Colonic mucosa (tissue), 4 donors: ENCODE measurements at places on chromosomes 11 and 22. TPM values are rescaled to one million over a fixed set of nuclear protein-coding genes. Genes with fewer than 3 reads are reported as not detected.

DNA sequence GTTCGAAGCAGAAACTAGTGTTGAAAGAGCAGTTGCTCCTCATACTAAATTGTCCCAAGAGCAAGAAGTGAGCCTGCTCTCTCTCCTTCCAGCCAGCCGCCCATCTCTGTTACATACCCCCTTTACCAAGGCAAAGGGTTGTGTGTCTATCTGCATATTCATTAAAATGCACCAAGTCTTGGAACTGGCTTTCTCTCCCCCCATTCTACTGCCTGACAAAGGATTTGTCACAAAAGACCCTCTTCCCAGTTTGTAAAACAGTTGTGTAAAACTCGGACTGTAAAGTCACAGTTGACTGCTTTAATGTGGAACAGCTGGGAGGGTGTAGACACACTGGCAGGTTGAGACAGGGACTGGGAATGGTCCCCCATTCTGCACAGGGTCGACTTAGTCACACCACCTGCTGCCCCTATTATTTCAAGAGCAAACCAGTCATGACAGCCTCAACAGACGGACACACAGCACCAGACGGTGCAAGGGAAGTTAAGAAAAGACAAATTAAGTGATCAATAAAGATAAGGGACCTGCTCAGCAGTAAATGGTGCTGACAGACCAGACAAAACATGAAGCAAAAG, 60.0 kb upstream of the HTATIP2 start:
- no peaks in the 10 kb centered on the region for H3K36me3 ChIP-seq
- DNase-seq = no peak
- H3K27ac ChIP-seq = no peak overlapping the region
- H3K4me1 ChIP-seq = no peaks in the 10 kb centered on the region
- no peaks in the 10 kb centered on the region for H3K27me3 ChIP-seq

- H3K27ac ChIP-seq = peak overlapping the region; percentile 66
- H3K4me3 ChIP-seq = no peak overlapping the region
- peak; percentile 67 for DNase-seq
- no peaks in the 10 kb centered on the region for H3K27me3 ChIP-seq
- H3K36me3 ChIP-seq = no peaks in the 10 kb centered on the region
- peaks cover 11% of the 10 kb centered on the region for H3K4me1 ChIP-seq
These were observed 3.4 kb downstream of the CD82 start for GRCh38 chr11:44568658-44569473.

DNA sequence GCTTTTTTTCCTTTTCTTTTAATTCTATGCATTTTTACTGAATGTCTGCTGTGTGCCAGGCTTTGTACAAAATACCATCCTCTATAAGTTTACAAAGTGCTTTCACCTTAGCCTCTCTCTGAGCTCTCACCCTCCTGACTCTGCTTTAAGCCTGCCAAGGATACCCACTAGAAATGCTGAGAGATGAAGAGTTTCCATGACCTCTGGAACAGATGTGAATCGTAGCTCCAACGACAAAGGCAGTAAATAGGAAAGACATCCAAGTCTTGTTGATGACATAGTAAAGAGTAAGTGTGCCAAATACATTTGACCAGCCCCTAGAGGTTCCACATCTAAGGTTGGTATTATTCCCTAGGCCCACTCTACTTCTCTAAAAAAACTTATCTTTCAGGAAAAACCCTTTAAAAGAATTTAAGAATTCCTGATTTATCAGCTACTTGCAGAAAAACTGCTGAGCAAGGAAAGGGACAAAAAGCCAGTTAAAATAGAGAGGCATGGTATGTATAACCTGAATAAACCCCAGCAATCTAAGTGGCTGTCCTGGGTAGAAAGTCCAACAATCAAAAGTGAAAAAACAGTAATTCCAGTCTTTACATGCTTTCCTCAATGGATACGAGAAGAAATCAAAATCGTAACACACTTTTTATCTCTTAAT, 45.4 kb downstream of the GAB2 start:
- H3K27ac ChIP-seq = no peak overlapping the region
- H3K4me1 ChIP-seq = no peaks in the 10 kb centered on the region
- H3K36me3 ChIP-seq = no peaks in the 10 kb centered on the region
- DNase-seq = no peak

DNA sequence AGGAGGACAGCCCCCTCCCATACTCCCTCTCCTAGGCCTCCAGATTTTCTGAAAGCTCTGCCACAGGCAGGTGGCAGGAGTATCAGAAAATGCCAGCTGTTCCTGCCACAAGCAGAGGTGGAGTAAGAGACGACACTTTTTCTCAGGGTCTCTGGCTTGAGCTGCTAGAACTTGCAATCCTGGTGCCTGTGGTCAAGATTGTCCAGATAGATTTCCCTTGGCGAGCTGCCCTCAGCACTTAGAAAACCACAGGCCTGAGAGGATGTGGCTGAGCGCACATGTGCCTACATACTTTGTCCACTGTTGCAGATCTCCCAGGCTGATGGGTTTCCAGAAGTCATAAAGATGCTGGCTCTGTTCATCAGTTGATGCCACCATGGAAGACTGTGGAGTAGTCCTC, 65.7 kb upstream of the NAV2 start:
- no peaks in the 10 kb centered on the region for H3K27me3 ChIP-seq
- no peak for DNase-seq
- H3K27ac ChIP-seq = no peak overlapping the region
- H3K4me3 ChIP-seq = no peak overlapping the region

- H3K4me1 ChIP-seq = no peaks in the 10 kb centered on the region
- H3K27ac ChIP-seq = no peak overlapping the region
- no peaks in the 10 kb centered on the region for H3K27me3 ChIP-seq
- no peaks in the 10 kb centered on the region for H3K36me3 ChIP-seq
These were observed 299.0 kb downstream of the NTM start for GRCh38 chr11:131669401-131669780.

DNA sequence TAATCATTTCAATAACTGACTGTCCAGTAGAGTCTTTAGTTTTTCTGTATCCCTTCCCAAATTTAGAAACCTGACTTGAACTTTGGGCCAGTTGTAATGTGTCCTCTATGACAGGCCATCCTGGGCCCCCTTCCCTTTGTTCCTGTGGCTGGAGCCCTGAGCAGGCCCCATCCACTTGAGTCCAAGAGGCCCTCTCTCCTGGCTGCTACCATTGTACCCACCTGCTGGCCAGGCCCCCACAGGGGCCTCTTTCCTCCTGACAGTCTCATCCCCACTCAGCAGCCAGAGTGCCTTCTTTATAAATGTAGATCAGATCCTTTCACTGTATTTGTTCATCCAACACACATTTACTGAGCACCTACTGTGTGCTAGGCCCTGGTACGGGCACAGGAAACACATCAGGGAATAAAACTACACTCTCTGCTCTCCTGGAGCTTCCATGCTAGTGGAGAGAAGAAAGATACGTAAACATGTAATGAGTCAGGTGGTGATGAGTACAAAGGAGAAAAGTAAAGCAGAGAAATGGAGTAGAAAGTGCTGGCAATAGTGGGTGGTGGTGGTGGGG, 2.7 kb upstream of the LRP5 start:
- H3K27ac ChIP-seq = no peak overlapping the region
- no peak overlapping the region for H3K4me3 ChIP-seq
- peaks cover 1% of the 10 kb centered on the region for H3K4me1 ChIP-seq
- no peaks in the 10 kb centered on the region for H3K36me3 ChIP-seq
- no peaks in the 10 kb centered on the region for H3K27me3 ChIP-seq

GRCh38 chr11:67561971-67562619, 21.5 kb upstream of the GSTP1 start:
- H3K4me3 ChIP-seq = no peak overlapping the region
- H3K27me3 ChIP-seq = no peaks in the 10 kb centered on the region
- H3K36me3 ChIP-seq = no peaks in the 10 kb centered on the region

- no peak for DNase-seq
- peaks cover 18% of the 10 kb centered on the region for H3K36me3 ChIP-seq
- H3K4me1 ChIP-seq = no peaks in the 10 kb centered on the region
- H3K27ac ChIP-seq = no peak overlapping the region
- H3K4me3 ChIP-seq = no peak overlapping the region
- no peaks in the 10 kb centered on the region for H3K27me3 ChIP-seq
These were observed 17.3 kb downstream of the TOLLIP start for GRCh38 chr11:1292018-1292643.

GRCh38 chr11:69131644-69132300, 24.0 kb upstream of the SMIM38 start:
- H3K27ac ChIP-seq = no peak overlapping the region
- no peaks in the 10 kb centered on the region for H3K27me3 ChIP-seq
- H3K36me3 ChIP-seq = no peaks in the 10 kb centered on the region

DNA sequence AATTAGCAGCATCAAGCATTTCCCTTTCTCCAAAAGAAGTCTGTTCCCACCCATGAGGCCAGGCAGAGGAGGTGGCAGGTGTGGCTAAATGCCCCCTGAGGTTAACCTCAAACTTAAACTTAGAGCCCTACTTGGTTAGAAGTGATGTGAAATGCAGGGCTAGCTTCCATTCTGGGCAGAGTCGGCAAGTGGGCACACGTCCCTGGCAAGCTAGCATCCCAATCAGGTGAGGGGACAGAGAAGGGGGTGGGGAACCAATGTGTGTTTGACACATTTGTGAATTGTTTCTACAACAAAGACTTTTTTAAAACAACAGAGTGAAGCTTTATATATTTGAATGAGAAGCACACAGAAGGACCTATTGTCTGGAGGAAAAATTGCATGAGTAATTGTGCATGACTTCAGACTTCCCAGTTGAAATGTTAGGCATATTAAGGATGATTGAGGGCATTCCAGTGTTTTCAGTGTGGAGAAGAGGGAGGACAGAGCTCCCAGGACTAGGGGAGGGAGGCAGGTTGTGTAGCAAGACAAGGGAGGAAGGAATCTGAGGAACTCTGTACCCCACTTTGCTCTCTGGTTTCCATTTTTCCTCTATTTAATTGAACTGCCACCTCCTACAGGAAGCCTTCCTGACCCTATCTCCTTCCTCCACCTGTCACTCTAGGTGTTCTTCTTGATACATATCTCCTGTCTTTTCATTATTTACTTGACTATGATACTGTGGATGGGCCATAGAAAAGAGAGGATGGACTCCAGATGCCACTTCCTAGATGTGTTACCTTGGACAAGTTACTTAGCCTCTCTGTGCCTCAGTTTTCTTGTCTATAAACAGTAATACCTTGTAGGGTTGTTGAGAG, 83.3 kb upstream of the PICALM start:
- H3K27ac ChIP-seq = no peak overlapping the region
- no peaks in the 10 kb centered on the region for H3K4me1 ChIP-seq
- no peak overlapping the region for H3K4me3 ChIP-seq
- no peak for DNase-seq

DNA sequence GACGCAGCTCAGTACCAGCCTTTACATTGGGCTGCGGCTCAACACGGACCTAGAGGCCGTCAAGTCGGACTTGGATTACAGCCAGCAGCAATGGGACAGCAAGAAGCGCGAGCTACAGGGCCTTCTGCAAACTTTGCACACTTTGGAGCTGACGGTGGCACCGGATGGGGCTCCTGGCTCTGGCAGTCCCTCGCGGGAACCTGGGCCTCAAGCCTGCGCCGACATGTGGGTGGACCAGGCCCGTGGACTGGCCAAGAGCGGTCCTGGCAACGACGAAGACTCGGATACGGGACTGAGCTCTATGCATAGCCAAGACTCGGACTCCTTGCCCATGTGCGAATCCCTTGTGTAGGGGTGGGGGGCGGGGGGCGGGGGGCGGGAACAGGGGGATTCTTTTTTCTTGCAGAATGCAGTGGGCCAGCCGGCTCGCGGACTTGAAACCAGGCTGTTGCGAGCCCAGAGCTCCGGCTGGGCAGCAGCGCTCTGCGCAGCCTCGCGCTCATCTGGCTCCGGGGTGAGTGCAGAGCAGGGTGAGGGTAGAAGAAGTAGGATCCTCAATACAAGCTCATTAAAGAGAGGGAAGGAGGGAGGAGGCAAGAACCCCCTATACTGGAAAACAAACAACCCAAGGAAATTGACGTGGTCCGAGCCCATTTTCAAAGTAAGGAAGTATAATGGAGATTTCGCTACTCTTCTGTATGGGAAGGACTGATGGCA, 1.8 kb downstream of the RASSF10 start:
- peaks cover 14% of the 10 kb centered on the region for H3K4me1 ChIP-seq
- H3K27ac ChIP-seq = no peak overlapping the region
- no peaks in the 10 kb centered on the region for H3K36me3 ChIP-seq
- H3K4me3 ChIP-seq = no peak overlapping the region

- no peaks in the 10 kb centered on the region for H3K4me1 ChIP-seq
- H3K36me3 ChIP-seq = no peaks in the 10 kb centered on the region
- H3K4me3 ChIP-seq = no peak overlapping the region
- no peak for DNase-seq
- H3K27ac ChIP-seq = no peak overlapping the region
- no peaks in the 10 kb centered on the region for H3K27me3 ChIP-seq
These were observed 58.4 kb downstream of the KIF18A start for GRCh38 chr11:28049338-28050216.

DNA sequence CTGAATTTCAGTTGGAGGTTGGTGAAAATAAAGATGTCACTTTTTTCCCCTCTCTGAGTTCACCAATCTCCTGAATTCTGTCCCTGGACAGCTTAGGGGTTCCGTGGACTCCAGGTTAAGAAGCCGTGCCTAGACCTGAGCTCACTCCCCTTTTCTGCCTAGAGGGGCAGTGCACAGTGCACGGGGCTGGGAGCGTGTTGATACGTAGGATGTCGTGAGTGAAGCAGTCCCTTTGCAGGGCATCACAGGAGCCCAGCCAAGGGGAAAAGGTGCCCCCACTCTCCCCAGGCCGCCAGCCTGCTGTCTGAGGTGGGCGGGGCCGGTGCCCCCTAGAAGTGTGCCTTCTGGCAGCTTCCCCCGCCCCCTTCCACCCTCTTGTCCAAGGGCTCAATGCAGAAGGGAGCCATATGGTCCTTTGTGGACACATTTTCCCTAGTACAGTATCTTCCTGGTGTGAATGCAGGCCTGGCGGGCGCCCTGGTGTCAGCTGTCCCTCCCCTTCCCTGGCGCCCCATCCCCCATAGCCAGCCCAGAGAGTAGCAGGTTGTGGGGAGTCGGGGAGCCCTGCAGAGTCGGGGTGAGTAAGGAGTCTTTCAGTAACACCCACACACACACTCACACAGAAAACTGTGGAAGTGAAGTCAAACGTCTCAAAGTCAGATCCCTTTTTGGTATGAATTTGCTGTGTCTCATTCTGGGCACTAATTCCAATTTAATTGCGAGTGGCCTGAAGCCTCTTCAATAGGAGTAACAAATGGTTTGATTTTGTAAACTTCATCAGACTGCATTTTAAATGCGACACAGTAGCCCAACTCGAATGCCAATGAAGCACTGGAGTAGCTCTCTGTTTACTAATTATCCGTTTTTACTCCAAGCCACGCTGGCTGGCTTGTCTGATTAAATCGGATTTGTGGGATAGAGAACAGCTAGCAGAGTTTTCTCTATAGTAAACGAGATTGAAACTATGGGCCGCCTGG, 67.5 kb upstream of the NNMT start:
- H3K4me3 ChIP-seq = no peak overlapping the region
- no peaks in the 10 kb centered on the region for H3K36me3 ChIP-seq
- no peaks in the 10 kb centered on the region for H3K27me3 ChIP-seq
- H3K4me1 ChIP-seq = no peaks in the 10 kb centered on the region
- H3K27ac ChIP-seq = no peak overlapping the region

DNA sequence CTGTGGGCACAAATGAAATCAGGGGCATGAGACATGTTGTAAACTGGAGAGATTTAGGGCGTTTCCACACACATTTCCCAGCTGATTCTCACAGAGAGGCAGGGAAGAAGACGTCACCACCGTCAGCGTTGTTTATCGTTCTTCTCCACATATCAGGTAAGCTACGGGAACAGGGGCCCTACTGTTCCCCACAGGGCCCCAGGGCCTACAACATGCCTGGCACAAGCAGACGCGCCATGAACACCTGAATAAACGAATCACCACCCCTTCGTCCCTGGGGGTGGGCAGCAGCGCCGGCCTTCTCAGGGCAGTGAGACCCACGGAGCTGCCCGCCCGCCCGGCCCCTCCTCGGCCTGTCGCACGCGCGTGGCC, 342 bp downstream of the EFCAB6 start:
- no peaks in the 10 kb centered on the region for H3K27me3 ChIP-seq
- DNase-seq = no peak
- peak overlapping the region; percentile 99 for H3K4me3 ChIP-seq
- peak overlapping the region; percentile 68 for H3K27ac ChIP-seq

CCDC116 gene
- total RNA-seq = not detected

MS4A6E gene
- not detected for total RNA-seq

APOBEC3F gene
- 7.3 TPM for total RNA-seq
